Transverse colon (tissue), 4 donors: ENCODE measurements at places on chromosomes 3 and 15. TPM values are rescaled to one million over a fixed set of nuclear protein-coding genes. Genes with fewer than 3 reads are reported as not detected.

GRCh38 chr3:100761951-100762350 lies 52.7 kb downstream of the TFG start:
- no peak for DNase-seq
- no peaks in the 10 kb centered on the region for H3K36me3 ChIP-seq
- H3K27ac ChIP-seq: no peak overlapping the region
- no peaks in the 10 kb centered on the region for H3K4me1 ChIP-seq

DNA sequence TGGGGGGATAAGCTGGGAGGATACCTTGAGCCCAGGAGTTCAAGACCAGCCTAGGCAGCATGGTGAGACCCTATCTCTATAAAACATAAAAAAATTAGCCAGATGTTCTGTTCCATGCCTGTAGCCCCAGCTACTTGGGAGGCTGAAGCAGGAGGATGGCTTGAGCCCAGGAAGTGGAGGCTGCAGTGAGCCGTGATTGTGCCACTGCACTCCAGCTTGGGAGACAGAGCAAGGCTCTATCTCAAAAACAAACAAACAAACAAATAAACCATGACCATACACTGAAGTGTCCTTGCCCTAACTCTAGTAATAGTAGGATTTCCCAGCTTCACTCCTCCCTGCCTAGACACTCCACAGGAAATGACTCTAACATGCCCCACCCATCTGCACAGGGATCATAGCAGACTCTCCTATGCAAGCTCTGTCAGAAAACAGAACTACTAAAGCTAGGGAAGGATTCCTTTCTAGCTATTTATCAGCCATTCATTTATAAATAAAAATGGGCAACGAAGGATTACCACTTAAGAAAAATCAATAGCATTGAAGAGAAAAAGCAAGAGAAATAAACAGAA lies 4.6 kb downstream of the ERICH6 start:
- H3K4me1 ChIP-seq: peaks cover 3% of the 10 kb centered on the region
- H3K4me3 ChIP-seq: no peak overlapping the region
- H3K27ac ChIP-seq: no peak overlapping the region
- no peaks in the 10 kb centered on the region for H3K27me3 ChIP-seq

GRCh38 chr3:85182975-85183752 lies 224.4 kb downstream of the CADM2 start:
- no peak overlapping the region for H3K27ac ChIP-seq
- H3K27me3 ChIP-seq: no peaks in the 10 kb centered on the region

The C3orf22 gene
- total RNA-seq: not detected

DNA sequence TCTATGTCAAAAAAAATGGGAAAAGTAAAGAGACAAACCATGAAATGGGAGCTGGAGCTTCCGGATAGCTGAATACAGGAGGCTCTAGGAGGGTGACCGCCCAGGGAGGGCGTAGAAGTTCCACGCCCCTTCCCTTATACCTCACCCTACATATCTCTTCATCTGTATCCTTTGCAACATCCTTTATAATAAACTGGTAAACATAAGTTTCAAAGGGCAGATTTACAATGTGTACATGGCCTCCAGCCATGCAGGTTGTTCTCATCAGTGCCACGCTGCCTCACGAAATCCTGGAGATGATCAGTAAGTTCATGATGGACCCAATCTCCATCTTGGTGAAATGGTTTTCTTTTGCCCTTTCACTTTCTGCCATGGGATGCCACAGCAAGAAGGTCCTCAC lies 121.8 kb downstream of the OSBPL10 start:
- no peak overlapping the region for H3K27ac ChIP-seq
- H3K36me3 ChIP-seq: no peaks in the 10 kb centered on the region
- no peak overlapping the region for H3K4me3 ChIP-seq
